ENCODE measurements at places on chromosomes 6 and 20.

- no peak for DNase-seq
These were observed 104.7 kb downstream of the PRDM13 start for GRCh38 chr6:99711302-99711701.

DNA sequence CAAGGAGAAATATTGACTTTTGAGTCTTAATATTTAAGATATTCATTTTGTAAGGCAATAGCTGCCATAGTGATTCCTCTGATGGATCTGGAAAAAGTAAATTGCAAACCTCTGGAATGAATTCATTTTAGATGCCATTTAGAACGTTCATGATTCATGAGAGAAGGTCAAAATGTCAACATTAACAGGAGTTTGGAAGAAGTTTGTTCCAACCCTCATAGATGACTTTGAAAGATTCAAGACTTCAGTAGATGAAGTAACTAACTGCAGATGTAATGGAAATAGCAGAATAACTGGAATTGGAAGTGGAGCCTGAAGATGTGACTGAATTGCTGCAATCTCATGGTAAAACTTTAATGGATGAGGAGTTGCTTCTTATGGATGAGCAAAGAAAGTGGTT is 100.9 kb upstream of the CCN2 start:
- DNase-seq: no peak

GRCh38 chr6:75843396-75843795 is 94.4 kb downstream of the MYO6 start:
- DNase-seq: no peak

GRCh38 chr6:149080511-149080910 is 237.0 kb upstream of the TAB2 start:
- no peak for DNase-seq

DNA sequence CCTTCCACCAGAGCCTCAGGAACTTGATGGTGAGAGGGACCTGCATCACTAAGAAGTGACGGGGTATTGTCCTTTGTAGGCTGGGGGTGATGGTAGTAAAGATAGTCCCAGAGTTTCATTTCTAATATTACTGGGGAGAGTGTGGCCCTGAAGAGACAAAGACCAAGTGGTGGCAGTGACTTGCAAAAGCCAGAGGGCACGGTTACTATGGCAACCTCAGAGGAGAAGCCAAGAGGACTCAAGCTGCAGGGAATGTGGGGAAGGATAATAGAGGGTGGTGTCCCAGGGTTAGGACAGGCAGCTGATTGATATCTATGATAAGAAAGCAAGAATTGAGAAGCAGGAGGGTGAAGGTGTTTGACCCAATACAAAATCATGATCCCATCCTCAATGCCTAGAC is 42.5 kb downstream of the HLA-G start:
- no peak for DNase-seq

- DNase-seq: no peak
These were observed 694.4 kb upstream of the CITED2 start for GRCh38 chr6:140068801-140069200.

DNA sequence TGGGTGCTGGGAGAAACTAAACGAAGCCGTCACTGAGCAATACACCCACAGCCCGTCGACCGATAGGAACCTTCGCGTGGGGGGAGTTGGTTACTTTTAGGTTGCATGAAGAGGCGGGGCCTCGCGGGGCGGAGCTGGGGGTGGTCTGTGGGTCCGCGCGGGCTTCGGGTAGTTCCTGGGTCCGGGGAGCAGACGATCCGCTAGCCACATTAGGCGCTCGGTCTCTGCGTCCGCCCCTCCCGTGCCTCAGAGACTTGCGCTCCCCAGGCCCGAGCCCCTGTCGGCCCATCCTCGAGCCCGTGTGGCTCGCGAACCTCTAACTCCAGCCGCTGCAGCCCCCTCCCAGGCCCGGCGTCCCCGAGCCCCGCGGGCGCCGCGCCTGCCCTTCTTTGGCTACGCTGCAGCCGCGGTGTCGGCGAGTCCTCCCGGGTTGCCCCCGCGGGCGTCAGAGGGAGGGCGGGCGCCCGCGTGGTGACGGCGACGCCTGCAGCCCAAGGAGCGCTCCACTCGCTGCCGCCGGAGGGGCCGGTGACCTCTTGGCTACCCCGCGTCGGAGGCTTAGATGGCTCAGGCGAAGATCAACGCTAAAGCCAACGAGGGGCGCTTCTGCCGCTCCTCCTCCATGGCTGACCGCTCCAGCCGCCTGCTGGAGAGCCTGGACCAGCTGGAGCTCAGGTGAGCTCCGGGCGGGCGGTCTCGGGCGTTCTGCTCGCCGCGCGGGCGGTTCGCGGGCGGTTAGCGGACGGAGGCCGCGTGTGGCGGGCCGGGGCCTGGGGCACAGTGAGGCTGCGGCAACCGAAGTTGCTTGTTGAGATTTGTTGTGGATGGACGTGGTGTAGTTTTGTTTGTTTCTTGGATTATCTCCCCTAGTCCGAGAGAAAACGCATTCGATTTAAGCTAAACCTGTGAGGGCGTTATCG is at the start of gene BAG2:
Gene BAG2, plus strand, starts transcription at position 191 of the 920 bp plus-strand sequence. Its CDS starts 372 bp downstream, at position 563.
- DNase-seq: peak; percentile 6

GRCh38 chr6:61909486-61909885 is 376.5 kb downstream of the KHDRBS2 start:
- no peak for DNase-seq

DNA sequence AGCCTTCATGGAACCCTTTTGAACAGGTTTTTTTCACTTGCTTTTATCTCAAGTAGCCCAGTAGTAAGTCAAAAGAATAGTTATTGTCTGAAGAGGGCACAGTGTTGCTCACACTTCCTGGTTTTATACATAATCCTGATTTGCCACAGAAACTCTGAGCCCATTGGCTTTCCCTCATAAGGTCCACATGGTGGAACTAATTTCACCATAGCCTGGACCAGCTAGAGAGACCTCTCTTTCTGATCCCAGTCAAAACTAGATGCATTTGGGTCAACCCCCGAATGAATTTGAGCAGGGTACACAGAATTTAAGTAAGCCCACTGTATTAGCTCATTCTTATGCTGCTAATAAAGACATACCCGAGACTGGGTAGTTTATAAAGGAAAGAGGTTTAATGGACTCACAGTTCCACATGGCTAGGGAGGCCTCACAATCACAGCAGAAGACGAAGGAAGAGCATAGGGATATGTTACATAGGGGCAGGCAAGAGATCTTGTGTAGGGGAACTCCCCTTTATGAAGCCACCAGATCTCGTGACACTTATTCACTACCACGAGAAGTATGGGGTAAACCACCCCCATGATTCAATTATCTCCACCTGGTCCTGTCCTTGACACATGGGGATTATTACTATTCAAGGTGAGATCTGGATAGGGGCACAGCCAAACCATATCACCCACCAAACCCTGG is 6.2 kb downstream of the RWDD2A start:
- DNase-seq: no peak

DNA sequence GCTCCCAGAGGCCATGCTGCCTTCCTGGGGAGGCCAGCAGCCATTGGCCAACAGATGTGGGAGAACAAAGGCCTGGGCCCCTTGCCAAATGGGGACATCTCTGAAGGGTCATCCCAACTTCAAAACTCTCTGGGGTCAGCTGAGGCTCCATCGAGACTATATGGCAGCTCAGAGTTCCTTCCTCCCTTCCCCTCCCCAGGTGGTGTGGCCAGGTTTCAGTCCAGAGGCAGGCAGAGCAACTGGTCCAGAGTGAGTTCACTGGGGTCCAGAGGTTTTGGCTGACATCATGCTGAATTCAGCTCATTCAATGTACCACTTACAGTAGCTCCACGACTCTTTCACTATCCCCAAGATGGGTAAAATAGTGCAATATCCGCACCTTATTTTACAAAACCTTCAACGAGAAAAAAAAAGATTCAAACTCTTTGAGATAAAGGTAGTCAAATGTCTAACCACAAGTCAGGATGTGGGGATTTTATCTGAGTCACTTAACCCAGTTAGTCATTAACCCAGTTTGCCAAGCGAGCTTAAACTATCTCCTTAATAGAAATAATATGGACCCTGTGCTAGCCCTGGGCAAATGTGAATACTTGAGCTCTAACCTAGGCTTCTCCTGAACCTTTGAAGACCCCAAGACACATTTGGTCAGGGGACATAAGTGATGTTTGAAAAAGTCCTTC is 108.4 kb upstream of the PLEKHG1 start:
- no peak for DNase-seq

GRCh38 chr20:61307686-61308476 is 55.8 kb downstream of the CDH4 start:
- no peak for DNase-seq

GRCh38 chr6:157282284-157282683 is 41.0 kb downstream of the TMEM242 start:
- DNase-seq: no peak

GRCh38 chr6:44122801-44123200 is 4.5 kb downstream of the MRPL14 start:
- no peak for DNase-seq

GRCh38 chr20:675453-676314 is at the start of gene SCRT2:
SCRT2 (minus strand) TSS chr20:675802; CDS start chr20:675601, 201 bp downstream.
- DNase-seq: no peak

- DNase-seq: no peak
These were observed 102.2 kb downstream of the RTN4IP1 start for GRCh38 chr6:106527117-106527516.

DNA sequence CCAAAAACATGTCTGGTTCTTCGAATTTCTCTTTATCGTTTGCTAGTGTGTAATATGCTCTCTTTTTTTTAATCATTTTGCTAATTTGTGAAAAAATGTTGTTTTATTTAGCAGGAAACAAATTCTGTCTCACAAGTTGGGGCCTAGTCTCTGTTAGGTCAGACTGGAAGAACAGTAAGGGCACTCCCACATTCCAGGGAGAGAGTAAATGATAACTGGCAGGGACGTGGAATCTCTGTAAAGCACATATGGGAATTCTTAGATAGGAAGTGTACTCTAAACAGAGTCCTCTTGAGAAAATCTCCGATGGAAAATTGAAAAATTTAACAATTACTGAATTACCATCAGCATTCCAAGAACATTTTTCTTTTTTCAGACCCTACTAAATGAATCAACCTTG is 16.4 kb upstream of the CCDC28A start:
- DNase-seq: no peak

- no peak for DNase-seq
These were observed 165.4 kb downstream of the QKI start for GRCh38 chr6:163579880-163580295.

- no peak for DNase-seq
These were observed 43.0 kb upstream of the RPS6KA2 start for GRCh38 chr6:166670013-166670412.

- no peak for DNase-seq
These were observed 417.1 kb downstream of the PLCB1 start for GRCh38 chr20:8549192-8549591.

- DNase-seq: no peak
These were observed 16.2 kb downstream of the RAB44 start for GRCh38 chr6:36713846-36714245.

DNA sequence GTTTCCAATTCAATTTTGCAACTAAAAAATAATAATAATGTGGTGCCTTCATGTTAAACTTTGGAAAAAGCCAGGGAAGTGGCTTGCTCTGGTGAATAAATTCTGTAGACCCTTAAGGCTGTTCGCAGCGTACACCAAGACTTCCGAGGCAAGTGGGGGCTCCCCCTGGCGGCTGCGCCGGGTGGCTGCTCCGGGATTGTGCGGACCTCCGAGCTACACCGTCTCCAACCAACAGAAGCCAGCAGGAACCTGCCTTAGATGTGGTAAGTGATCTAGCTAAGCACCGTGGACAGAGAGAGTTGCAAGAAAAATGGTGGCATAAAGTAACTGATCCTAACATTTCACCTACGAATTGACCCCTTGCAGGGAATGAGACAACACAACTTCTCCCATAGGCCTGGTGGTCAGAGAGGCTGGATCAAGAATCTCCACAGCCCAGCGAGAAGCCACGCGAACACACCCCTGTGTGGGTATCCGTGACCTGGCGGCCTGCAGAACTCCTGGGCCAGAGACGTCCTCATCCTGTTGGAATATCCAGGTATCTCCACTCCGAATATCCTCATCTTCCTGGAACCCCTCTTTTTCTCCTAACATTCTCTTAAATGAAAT is 69.6 kb downstream of the TBXT start:
- no peak for DNase-seq

- no peak for DNase-seq
These were observed 18.7 kb downstream of the TFEB start for GRCh38 chr6:41716516-41717391.

GRCh38 chr20:49658508-49658907 is 55.2 kb downstream of the B4GALT5 start:
- peak; percentile 69 for DNase-seq

GRCh38 chr20:42886046-42886445 is 303.7 kb downstream of the PTPRT start:
- no peak for DNase-seq

- DNase-seq: no peak
These were observed 198.3 kb downstream of the HTR1B start for GRCh38 chr6:77264970-77265369.

DNA sequence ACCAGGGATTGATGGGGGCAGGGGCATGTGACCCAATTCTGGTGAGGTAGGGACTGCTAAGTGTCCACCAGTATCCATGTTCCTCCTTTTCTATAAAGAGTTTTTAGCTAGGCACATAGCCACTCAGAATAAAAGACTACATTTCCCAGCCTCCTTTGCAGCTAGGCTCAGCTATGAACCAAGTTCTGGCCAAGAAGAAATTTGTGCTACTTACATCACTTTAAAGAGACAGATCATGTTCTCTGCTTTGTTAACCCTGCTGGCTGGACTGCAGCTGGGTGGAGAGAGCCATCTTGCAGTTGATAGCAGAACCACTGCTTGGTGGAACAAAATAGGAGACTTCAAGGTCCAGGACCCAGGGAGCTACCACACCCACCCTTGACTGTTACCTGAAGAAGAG is 5.3 kb upstream of the CCM2L start:
- DNase-seq: no peak

- no peak for DNase-seq
These were observed 417 bp downstream of the NFATC2 start for GRCh38 chr20:51542033-51542570.

- DNase-seq: no peak
These were observed 17.0 kb downstream of the RNASET2 start for GRCh38 chr6:166939345-166939744.

DNA sequence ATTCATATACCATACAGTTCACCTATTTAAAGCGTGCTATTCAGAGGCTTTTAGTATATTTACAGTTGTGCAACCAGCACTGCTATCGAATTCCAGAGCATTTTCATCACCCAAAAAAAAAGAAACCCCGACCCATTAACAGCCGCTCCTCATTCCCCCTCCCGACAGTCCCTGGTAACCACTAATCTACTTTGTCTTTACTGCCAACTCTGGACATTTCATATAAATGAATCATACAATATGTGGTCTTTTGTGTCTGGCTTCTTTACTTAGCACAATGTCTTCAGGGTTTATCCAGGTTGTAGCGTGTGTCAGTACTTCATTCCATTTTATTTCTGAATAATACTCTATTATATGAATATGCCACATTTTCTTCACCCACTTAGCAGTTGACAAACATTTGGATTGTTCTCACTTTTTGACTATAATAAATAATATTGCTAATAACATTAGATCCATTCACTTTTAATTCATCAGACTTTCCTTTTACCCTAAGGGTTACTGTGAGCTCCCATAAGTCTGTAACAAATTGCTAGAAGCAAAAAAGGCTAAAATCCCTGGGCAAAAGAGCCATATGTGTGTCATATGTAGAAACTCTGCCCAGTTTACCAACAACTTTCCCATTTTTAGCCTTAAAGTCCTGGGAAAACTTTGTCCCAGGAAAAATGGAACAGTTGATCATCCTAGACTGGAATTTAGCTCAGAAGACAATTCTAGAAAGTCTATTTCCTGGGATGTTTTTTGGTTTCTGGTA is 23.2 kb upstream of the ROS1 start:
- no peak for DNase-seq
